NCI-H1105 treated with DMSO at 0.1 percent for 48 hours (cell line): ENCODE measurements at places on chromosomes 3 and 15.
A peak's percentile ranks its signal among the peaks of the same experiment; 100 is the strongest.

- no peak for DNase-seq
Observed at GRCh38 chr3:194069421-194070219, 66.3 kb upstream of the HES1 start.

- DNase-seq, result no peak
Observed at GRCh38 chr3:64518496-64518895, 169.3 kb downstream of the ADAMTS9 start.

DNA sequence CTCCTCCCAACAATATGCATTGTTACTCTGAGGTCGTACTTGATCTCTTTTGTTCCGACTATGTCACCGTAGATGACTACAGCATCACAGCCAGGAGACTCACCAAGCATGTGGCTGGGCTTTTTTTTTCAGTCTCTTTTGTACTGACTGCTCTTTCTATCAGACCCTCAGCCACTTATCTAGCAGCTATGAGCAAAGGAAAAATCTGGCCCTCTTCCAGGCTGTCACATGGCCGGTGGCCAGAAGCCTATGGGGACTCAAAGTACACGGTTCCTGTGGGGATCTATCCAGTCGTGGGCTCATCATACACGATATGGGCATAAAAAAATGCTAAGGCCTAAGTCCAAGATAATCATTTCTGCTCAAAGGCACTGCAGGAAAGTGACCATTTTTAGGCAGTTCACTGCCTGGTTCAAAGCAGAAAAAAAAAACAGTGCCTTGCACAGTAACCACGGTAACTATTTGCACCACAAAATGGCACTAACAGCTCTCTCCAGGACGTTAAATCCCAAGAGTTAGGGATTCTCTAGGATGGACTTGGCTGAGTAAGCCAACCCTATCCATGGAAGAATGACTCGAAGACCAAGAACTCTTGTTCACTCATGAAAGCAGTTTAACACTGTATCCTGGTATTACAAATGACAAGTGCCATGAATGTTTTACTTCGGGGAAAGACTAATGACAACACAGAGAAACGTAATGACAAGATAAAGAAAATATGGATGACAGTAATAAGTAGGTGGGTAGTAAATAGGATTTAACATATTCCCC is 50.3 kb downstream of the SHQ1 start:
- peak; percentile 85 for DNase-seq

DNA sequence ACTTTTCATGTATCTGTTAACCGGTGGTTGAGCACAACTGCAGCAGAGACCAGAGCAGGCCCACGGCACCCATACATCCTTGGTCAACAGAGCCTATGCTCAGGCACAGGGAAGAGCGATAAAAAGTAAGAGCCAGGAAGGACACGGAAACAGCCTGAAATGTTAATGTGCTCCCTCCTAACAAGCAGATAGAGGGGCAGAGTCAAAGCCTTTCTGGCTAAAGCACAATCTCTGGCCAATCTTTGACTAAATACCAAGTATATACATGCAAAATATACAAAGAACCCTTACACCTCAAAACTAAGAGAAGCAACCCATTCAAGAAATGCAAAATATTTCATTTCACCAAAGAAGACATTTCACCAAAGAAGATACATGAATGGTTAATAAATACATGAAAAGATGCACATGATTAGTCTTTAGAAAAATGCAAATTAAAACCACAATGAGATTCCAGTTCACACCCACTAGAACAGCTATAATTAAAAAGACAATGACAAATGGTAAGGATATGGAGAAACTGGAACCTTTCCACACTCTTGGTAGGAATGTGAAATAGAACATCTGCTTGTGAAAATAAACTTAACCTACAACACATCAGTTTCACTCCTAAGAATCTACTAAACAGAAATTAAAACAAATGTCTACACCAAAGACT is 88.0 kb downstream of the OSBPL10 start:
- DNase-seq, result no peak

- no peak for DNase-seq
Observed at GRCh38 chr15:42858999-42859789, 61.4 kb downstream of the TTBK2 start.

DNA sequence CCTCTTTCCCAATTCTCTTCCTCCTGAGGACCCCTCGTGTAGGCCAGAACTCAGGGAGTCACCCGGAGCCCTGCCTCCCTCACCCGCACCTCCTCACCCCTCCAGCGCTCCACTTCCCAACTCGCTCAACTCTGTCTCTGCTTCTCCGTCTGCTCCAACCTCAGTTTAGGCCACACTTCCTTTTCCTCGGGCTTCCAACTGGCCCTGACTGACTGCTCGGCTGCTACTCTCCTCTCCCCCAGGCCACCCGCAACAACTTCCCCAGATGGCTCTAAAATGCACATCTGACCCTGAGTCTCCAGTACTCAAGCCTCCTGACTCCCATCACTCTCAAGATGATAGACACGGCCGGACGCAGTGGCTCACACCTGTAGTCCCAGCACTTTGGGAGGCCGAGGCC is 23.6 kb downstream of the TMEM44 start:
- no peak for DNase-seq

DNA sequence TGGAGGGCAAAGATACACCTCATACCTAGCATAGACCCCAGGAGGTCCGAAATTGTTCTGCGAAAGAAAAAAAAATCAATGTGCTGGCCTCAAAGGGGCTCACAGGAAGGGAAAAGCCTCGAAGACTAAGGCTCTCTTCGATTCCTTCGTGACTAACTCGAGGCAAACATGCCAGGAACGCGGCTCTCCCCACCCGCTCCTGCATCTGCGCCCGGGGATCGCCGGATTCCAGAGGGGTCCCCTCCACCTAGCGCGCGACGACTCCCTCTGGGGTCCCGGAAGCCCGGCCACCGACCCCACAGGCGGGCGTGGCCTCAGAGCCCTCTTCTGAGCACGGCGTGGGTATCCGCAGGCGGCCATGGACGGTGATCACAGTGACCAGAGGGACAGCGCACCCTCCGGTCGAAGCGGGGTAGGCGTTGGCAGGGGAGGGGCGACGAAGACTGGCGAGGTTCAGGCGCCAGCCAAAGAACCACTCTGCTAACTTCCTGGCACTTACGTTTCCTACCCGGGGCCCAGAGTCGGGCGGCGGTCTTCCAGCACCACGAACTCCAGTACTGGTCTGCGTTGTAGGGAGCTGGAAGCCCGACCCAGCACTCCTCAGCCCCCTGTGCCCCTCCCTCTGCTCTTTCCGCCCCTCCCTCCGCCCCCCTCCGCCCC is 515 bp upstream of the EIF3J start:
- peak; percentile 77 for DNase-seq

DNA sequence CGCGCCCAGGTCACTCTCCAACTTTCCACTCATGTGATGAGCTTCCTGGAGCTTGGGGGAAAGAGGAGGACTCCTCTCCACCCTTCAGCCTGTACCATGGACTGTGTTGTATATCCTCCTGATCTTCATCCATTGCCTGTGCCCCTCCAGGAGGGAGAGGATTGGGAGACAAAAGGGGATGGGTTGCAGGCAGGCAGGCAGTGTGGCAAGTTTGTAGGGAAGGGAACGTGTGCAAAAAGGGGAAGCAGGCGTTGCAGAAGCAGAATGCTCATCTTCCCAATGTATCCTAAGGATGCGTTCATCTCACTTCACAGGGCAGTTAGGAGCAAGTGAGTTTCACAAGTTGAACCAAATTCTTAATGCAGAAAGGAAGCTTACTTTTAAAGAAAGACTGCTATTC is 28.1 kb upstream of the GHSR start:
- no peak for DNase-seq

DNA sequence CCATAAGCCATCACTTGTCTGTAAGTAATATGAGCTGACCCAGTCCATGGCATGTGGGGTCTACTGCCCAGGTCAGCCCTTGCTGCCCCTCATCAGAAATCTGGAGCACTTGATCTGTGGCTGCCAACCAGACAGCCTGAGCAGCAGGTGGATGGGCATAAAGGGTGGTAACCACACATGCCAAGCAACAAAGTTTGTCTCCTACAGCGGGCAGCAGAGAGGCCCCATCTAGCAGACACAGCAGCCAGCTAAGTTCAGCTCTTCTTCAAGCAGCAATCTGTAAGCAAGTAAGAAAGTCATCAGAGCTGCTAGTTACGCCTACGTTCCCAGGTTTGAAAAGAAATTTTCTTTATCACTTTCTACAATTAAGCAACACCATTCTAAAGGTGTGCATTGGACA is 27.9 kb downstream of the CHCHD4 start:
- no peak for DNase-seq

DNA sequence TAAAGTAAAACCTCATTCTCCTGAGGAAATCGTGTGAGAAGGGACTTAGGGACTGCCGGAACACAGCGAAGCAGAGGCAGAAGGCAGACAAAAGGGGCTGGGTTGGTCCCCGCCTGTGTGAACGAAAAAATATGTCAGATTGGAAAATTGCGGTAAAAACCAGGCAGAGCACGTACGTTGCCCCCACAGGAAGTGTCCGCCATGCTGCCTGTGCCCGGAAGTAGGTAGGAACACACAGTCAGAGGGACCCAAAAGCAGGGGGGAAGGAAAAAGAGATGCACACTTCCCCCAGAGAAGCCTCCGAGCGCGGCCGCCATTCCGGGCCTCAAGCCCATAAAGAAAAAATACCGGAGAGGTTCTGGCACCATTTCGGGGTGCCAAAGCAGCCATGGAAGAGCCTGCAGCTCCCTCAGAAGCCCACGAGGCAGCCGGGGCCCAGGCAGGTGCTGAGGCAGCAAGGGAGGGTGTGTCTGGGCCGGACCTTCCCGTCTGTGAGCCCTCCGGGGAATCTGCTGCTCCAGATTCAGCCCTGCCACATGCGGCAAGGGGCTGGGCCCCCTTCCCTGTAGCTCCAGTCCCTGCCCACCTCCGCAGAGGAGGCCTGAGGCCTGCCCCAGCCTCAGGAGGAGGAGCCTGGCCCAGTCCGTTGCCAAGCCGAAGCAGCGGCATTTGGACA is at the start of gene MKRN3:
TSS of gene MKRN3 (plus strand) at position 280 of the 676 bp plus-strand sequence. CDS start at position 389, 109 bp downstream.
- DNase-seq, result no peak

GRCh38 chr3:63354160-63354559 is 76.1 kb downstream of the SYNPR start:
- peak; percentile 2 for DNase-seq

GRCh38 chr3:60365360-60365759 is 885.9 kb downstream of the FHIT start:
- DNase-seq, result no peak

GRCh38 chr15:81865850-81866537 is 179.8 kb downstream of the MEX3B start:
- DNase-seq, result no peak

- DNase-seq, result peak; percentile 68
Observed at GRCh38 chr3:48847504-48848423, at the start of gene PRKAR2A. Gene PRKAR2A, minus strand, starts transcription at chr3:48847874. Its CDS starts 278 bp downstream, at chr3:48847596.

GRCh38 chr3:26369133-26369532 is 253.4 kb upstream of the LRRC3B start:
- DNase-seq, result no peak

DNA sequence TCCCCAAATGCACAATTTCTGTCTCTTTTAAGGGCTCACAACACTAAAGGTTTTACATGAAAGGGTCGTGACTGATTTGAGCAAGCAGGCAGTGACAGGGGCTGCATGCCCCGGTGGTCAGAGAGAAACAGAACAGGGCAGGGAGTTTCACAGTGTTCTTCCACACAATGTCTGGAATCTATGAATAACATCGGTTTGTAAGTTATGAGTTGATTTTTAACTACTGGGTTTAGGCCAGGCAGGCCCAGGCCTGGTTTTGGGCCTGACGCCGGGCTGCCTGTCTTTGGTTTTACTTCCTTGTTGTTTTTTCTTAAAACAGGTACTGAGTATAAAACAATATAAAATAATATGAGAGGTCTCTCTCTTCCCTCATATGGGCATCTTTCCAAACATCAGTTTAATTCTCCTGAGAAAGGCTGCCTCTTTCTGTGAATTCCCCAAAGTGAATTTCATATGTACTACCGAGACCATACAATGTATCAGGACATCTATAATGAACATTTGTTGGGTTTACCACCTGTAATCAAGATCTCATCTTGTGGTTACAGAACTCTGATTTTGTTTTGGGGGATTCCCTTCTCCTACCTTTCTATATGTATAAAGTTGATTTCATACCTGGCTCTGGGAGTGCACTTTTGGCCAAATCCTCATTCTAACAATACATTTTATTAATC is 74.4 kb downstream of the CD200 start:
- DNase-seq, result no peak

- DNase-seq, result no peak
Observed at GRCh38 chr3:184373422-184373821, 4.6 kb downstream of the THPO start.

DNA sequence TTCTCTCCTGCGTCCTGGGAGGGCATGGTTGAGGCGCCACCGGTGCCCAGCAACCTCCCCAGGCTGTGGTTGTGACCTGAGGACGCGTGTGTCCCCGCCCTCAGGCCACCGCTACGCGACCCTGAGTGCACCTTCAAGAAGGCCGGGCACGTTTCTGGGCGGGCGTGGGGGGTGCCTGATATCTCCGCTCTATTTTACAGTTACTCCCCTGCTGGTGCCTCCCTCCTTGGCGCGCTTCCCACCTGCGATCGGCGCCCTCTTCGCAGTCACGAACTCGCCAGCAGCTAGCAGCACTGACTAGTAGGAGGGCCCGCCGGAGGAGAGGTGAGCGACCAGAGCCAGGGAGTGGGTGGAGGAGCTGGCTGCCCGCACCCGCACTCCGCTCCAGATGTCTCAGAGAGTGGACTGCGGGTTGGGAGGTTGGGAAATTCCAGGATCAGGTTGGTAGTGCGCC is 43.2 kb upstream of the POLG start:
- no peak for DNase-seq

DNA sequence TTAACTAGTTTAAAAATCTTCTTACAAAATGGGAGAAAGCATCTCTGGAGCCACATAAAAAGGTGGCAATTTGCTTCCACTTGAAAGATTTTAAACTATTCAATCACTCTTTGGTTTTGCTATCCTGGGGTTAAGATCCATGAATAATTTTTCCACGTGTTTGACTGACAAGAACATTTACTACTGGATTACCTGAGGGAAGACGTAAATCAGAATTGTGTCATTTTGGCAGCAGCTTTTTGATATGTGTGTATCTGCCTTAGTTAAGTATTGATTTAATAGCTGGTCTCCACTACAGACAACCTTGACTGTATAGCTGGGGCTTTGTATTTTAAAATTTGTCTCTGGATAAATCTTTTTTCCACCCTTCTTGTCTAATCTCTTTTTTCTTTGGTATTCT is 228.3 kb downstream of the EPHA3 start:
- no peak for DNase-seq

DNA sequence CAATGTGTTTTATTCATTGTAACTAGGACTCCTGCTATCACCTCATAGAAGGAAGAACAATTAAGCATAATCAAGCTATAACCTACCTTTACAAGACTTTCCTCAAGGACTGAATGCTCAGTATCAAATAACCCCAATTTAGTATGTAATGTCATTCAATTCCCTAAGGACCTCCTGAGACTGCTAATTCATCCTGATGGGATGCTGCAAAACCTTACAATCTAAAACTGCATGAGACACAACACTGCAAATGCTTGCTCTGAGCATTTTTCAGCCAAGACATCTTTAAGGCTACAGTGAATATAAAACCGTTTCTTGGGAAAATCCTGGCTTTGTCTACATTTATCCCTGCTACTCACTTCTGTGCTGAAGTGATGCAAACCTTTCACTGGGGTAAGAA is 69.9 kb downstream of the RYK start:
- DNase-seq, result no peak
